ENCODE measurements at places on chromosomes 5 and 9. TPM values are rescaled to one million over a fixed set of nuclear protein-coding genes. Genes with fewer than 3 reads are reported as not detected.
A peak's percentile ranks its signal among the peaks of the same experiment; 100 is the strongest.

DNA sequence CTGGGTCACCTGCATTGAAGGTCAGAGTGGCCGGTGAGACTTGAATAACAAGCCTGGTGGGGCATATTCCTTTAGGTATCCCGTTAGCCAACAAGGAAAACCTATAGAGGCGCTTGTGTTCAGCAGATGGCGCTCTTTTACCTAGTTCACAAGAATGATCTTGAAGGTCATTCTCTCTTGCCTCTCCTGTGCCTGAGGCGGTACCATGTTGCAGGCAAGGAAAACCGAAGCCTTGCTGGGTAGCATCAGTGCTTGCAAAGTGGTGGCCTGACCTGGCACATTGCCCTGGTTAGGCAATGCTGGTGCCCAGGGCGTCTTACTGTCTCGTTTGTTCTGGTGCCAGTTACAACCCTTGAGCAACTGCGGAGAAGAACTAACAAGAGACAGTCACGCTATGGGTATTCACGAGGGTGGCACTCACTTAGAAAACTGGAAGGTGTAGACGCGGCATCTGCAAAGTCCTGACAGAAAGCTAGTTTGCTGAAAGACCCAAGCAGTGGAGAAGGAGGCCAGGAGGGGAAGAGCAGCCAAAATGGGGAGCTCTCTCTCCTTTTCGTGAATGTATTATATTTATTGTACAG, 56.7 kb downstream of the AOPEP start:
- H3K36me3 ChIP-seq, result no peaks in the 10 kb centered on the region
- no peaks in the 10 kb centered on the region for H3K27me3 ChIP-seq
- H3K4me1 ChIP-seq, result peaks cover 30% of the 10 kb centered on the region
- DNase-seq, result peak; percentile 99
- peak overlapping the region; percentile 78 for H3K27ac ChIP-seq

DNA sequence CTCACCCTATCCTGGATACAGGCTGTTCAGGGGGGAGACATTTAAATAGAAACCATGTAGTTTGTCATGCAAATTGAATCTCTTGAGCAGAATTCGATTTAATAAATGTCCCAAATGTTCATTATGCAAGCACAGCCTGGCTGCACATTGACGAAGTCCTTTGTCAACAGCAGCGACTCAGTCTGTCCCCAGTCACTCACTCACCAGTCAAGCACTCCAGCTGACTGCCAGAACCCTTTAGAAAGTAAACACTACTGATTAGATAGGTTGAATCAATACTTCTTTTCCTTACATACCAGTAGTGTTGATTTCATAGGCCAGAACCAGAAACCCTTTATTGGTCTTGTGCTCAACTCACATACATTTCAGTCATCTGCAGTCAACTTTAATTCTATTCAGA, 27.5 kb downstream of the CDH6 start:
- H3K27me3 ChIP-seq, result no peaks in the 10 kb centered on the region
- no peak overlapping the region for H3K27ac ChIP-seq
- no peak overlapping the region for H3K4me3 ChIP-seq
- H3K4me1 ChIP-seq, result no peaks in the 10 kb centered on the region

The ADGRV1 gene
- total RNA-seq, result 1.0 TPM

GRCh38 chr5:96220610-96221390, 212.2 kb downstream of the PCSK1 start:
- H3K27me3 ChIP-seq, result no peaks in the 10 kb centered on the region
- DNase-seq, result no peak
- no peaks in the 10 kb centered on the region for H3K4me1 ChIP-seq
- no peak overlapping the region for H3K4me3 ChIP-seq
- no peak overlapping the region for H3K27ac ChIP-seq
- H3K36me3 ChIP-seq, result no peaks in the 10 kb centered on the region

The SKP2 gene
- 153 TPM for total RNA-seq

DNA sequence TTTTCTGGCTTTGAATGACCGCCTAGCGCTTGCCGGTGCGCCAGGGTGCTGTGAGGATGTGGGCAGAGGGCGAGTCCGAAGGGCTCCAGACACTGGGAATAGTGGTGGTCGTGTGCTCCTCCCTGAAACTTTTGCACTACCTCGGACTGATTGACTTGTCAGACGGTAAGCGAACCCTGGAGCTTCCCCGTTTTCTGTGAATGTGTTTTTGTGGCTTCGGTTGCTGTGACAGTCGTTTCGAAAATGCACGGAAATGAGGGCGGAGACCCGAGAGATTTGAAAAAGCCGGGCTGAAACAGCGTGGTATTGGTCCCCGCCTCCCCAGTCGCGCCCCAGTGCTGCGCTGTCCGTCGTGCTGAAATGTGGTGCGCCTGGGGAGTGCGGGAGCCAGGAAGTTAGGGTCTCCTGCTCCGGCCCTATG, 102.5 kb upstream of the GABRP start:
- H3K4me3 ChIP-seq, result no peak overlapping the region
- no peaks in the 10 kb centered on the region for H3K36me3 ChIP-seq
- H3K27ac ChIP-seq, result no peak overlapping the region
- H3K4me1 ChIP-seq, result no peaks in the 10 kb centered on the region

DNA sequence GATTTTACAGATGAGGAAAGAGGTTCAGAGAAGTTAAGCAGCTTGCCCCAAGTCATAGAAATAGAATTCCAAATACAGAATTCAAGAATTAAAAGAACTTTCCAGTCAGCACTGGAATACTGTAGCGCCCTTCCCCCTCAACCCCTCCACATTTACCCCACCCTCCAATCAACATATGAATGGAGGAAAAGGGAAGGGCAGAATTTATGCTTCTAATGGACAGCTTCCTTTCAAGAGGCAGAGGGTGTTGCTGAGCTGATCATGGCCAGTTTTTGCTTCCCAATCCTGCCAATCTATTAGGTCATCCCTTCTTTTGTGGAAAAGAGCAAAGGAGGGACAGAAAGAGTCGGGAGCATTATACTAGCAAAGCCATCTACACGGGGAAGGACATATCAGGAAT, 39.1 kb upstream of the ANKRD31 start:
- DNase-seq, result no peak
- H3K4me1 ChIP-seq, result peaks cover 18% of the 10 kb centered on the region
- H3K36me3 ChIP-seq, result no peaks in the 10 kb centered on the region
- no peak overlapping the region for H3K4me3 ChIP-seq
- no peak overlapping the region for H3K27ac ChIP-seq

- H3K4me3 ChIP-seq, result no peak overlapping the region
- H3K4me1 ChIP-seq, result no peaks in the 10 kb centered on the region
- DNase-seq, result no peak
- no peaks in the 10 kb centered on the region for H3K36me3 ChIP-seq
- H3K27ac ChIP-seq, result no peak overlapping the region
Measured at GRCh38 chr9:95349091-95350038, 31.9 kb upstream of the FANCC start.

- DNase-seq, result no peak
- H3K4me3 ChIP-seq, result no peak overlapping the region
- no peaks in the 10 kb centered on the region for H3K27me3 ChIP-seq
- H3K4me1 ChIP-seq, result peaks cover 3% of the 10 kb centered on the region
- no peak overlapping the region for H3K27ac ChIP-seq
Measured at GRCh38 chr9:3857673-3858072, 331.9 kb upstream of the RFX3 start.

The DNAH5 gene
- 9.5 TPM for total RNA-seq

DNA sequence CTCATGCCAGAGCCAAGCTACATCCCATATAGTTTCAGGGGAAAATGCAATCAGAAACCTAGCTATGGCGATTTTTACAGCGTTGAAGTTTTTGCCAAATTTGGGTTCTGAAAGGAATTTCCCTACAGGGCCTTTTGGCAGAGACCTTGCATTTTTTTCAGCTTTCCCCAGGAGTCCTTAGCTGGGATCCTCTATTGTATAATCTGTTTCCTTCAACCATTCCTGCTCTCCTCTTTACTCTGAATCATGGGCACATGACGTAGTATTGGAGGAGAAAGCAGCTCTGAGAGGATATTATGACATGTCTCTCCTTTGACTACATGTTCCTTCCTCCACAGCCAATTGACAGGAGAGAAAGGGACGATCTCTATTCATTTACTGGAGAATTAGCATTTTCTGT, 118.5 kb upstream of the ERCC6L2 start:
- no peak overlapping the region for H3K27ac ChIP-seq
- no peak overlapping the region for H3K4me3 ChIP-seq
- no peaks in the 10 kb centered on the region for H3K36me3 ChIP-seq
- DNase-seq, result no peak
- H3K4me1 ChIP-seq, result no peaks in the 10 kb centered on the region
- H3K27me3 ChIP-seq, result peaks cover 9% of the 10 kb centered on the region

DNA sequence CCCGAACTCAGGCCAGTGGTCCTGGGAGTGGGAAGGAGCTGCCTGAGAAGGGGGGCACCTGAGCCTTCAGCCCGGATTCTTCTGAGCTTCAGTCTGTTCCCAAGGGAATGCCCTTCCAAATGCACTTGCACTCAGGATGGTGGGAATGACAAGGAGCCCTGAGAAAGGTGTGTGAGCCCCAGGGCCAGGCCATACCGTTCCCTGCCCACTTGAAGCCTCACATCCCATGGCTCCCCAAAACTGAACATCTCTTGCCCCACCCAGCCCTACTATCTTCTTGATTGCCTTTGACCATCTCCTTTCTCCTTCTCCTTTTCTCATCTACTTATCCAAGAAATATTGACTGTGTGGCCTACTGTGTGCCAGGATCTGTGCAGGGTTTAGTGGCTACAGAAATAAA, 84.4 kb upstream of the HSPA9 start:
- H3K27ac ChIP-seq, result no peak overlapping the region
- H3K27me3 ChIP-seq, result no peaks in the 10 kb centered on the region
- no peaks in the 10 kb centered on the region for H3K36me3 ChIP-seq
- peaks cover 16% of the 10 kb centered on the region for H3K4me1 ChIP-seq
- DNase-seq, result no peak
- H3K4me3 ChIP-seq, result no peak overlapping the region

The ADRB2 gene
- 2.8 TPM for total RNA-seq

- no peak for DNase-seq
- H3K4me1 ChIP-seq, result peaks cover 6% of the 10 kb centered on the region
- no peaks in the 10 kb centered on the region for H3K27me3 ChIP-seq
- H3K4me3 ChIP-seq, result no peak overlapping the region
- no peaks in the 10 kb centered on the region for H3K36me3 ChIP-seq
- no peak overlapping the region for H3K27ac ChIP-seq
Measured at GRCh38 chr9:92963831-92964606, 16.7 kb downstream of the FGD3 start.

GRCh38 chr9:99690573-99690972, 131.1 kb upstream of the NR4A3 start:
- no peaks in the 10 kb centered on the region for H3K36me3 ChIP-seq
- no peaks in the 10 kb centered on the region for H3K27me3 ChIP-seq
- H3K27ac ChIP-seq, result no peak overlapping the region
- H3K4me3 ChIP-seq, result no peak overlapping the region
- no peaks in the 10 kb centered on the region for H3K4me1 ChIP-seq

- peak; percentile 81 for DNase-seq
- no peaks in the 10 kb centered on the region for H3K4me1 ChIP-seq
- H3K27ac ChIP-seq, result no peak overlapping the region
- H3K36me3 ChIP-seq, result no peaks in the 10 kb centered on the region
Measured at GRCh38 chr5:178279723-178280438, 47.3 kb upstream of the PHYKPL start.

The RECK gene
- 2.1 TPM for total RNA-seq

DNA sequence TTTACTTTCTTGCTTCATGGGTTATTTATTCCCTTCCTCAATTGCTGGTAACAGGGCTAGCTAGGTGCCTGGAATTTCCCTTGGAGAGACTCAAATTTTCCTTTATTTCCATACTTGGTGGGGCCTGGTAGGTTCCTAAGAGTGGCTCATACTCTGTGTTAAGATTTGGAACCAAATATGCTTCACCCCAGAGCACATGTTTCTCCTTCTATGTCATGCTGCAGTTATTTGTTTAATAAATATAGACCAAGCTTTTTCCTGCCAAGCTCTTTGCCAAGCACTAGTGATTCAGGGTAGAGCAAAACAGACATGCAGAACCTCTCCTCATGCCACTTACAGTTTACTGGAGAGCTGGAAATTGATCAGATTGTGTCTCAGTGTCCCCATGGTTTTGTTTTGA, 290.3 kb upstream of the SGCD start:
- H3K4me3 ChIP-seq, result no peak overlapping the region
- DNase-seq, result no peak
- H3K36me3 ChIP-seq, result no peaks in the 10 kb centered on the region

DNA sequence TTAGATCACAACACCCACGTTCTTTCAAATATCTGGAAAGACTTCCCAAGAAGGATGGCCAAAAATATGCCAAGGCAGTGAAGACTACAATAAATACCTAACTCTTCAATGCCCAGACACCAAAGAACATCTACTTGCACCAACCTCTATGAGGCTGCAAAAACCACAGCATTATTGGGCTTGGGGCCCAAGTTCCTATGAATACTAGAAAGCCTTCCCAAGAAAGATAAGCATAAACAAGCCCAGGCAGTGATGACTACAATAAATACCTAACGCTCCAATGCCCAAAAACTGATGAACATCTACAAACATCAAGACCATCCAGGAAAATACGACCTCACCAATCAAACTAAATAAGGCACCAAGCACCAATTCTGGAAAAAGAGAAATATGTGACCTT, 41.3 kb downstream of the AP3B1 start:
- H3K27me3 ChIP-seq, result no peaks in the 10 kb centered on the region
- no peaks in the 10 kb centered on the region for H3K4me1 ChIP-seq
- H3K36me3 ChIP-seq, result no peaks in the 10 kb centered on the region
- no peak overlapping the region for H3K27ac ChIP-seq
- no peak overlapping the region for H3K4me3 ChIP-seq

DNA sequence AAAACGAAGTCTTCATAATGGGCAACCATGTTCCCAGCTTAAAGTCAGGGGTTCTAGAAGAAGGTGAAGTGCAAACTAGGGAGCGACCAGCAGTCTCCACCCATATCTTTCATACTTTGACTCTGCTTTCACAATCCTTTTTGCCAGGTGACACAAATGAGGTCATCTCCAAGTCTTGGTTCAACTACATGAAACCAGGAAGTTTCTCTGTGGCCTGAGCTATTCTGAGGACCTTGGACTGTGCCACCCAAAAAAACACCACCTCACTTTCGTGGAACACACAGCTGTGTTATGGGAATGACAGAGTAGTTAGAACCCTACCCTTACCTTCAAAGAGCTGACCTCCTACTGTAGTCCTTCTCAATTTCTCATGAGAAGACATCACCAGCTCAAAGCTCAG, 309.2 kb downstream of the AGTPBP1 start:
- no peak for DNase-seq
- H3K27me3 ChIP-seq, result peaks cover 60% of the 10 kb centered on the region
- no peaks in the 10 kb centered on the region for H3K36me3 ChIP-seq
- no peak overlapping the region for H3K4me3 ChIP-seq

DNA sequence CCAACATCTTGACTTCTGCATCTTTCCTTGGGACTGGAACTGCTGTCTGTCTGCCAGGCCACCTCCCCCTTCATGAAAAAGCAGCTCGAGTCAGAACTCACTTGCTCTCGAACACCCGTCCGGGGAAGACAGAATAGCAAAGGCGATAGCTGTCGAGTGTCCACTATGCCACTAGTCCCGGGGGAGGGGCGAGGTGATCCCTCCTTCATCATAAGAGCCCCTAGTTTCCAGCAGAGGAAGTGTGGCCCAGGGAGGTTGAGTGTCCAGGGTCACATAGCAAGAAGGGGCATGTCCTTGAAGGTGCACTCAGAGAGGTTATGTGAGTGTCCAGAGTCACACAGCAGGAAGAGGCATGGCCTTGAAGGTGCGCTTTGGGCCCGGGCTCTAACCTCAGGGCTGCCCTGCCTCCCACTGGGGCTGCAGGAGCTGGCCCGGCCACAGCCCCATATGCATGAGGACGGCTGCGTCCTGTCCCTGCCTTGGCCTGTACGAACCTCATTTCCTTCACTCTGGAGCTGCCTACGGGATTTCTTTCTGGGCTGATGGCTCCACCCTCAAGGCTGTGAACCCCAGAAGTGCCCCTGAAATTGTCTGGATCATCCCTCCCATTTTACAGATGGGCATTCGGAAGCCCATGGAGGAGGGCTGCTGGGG, 6.7 kb downstream of the DBH start:
- H3K27ac ChIP-seq, result no peak overlapping the region
- H3K4me1 ChIP-seq, result no peaks in the 10 kb centered on the region
- no peak overlapping the region for H3K4me3 ChIP-seq
- peaks cover 100% of the 10 kb centered on the region for H3K27me3 ChIP-seq
- no peaks in the 10 kb centered on the region for H3K36me3 ChIP-seq
- no peak for DNase-seq

All from PC-9 (cell line).